ENCODE measurements at places on chromosomes 2 and 18.

DNA sequence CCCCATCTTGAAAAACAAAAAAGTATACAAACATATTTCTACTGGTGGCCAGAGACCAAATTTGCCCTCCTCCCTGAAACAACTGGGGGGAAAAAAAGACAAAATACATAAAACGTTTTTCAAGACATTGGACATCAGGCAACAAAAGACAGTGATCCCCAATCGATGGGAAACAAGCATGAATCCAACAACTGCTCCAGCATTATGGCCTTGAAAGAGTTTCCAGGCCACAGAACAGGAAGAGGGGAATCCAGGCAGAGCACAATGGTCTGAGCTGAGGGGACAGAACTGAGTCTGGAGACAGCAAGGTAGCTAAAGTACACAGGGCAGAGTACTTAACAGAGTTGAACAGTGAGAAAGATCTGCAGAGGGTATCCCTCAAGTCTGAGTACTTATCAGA is 4.4 kb downstream of the CCDC88A start:
- DNase-seq, result no peak

DNA sequence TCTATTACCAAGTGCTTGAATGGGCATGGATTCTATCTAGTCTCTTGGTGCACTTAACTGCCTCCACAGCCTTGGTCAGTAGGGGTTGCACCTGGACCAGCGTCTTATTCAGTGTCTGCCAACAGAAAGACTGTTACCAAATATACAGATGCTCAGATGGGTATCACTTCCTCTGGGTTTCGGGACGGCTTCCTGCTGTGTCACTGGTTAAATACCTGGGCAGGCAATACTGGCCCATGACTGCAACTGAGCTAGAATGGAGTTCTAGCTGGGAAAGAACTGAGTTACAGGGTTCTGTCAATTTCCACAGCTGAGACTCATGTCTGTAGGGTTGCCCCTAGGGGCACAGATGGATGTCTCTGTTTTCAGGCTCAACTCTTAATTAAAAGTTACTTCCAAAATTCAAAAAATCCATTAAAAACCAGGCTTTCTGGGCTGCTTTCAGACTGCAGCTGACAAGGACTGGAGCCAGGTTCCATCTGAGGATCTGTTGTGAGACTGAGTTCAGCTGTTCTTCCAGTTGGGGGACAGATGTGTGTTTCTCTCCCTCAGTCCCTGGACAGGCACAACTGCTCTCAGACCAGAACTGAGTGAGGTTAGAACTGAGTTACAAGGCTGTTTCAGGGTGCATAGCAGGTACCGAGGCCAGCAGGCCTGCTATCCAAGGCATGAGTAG is 789.6 kb upstream of the SLC8A1 start:
- DNase-seq, result no peak

GRCh38 chr2:20565623-20566236 is 85.2 kb downstream of the HS1BP3 start:
- DNase-seq, result no peak

- DNase-seq, result no peak
Observed at GRCh38 chr2:225008935-225009334, 33.3 kb downstream of the DOCK10 start.

DNA sequence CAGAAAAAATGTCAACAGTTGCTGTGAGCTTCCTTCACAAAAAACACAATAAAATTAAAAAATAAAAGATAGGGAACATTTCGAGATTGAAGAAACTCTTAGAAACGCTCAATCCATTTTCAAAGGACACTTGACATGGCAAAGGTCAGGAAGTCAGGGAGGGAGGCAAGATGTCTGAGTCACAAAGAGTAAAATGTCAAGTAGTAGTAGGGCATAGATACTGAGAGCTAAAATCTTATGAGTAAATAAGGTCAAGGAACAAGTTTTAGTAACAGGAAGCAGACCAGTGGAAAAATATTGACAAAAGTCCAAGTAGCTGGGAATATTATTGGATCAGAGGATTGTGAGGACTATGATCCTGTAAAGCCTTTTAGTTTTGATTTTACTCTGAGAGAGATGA is 495.6 kb downstream of the TMX3 start:
- DNase-seq, result no peak

DNA sequence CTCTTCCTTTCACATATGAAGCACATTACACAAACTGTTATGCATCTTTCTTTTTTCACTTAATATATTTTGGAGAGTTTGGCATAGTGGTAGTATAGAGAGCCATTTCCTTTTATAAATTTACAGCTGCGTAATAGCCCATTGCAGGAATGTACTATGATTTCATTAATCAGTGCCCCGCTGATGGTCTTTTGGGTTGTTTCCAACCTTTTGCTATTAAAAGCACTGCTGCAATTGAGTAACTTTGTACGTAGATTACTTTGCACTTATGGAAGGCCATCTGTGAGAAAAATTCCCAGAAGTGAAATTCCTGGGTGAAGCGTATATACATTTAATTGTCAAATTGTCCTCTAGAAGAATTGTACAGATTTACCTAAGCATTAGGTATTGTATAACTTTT is 565.3 kb upstream of the ZNF804A start:
- no peak for DNase-seq

GRCh38 chr2:36708041-36708741 is 11.7 kb downstream of the VIT start:
- no peak for DNase-seq

DNA sequence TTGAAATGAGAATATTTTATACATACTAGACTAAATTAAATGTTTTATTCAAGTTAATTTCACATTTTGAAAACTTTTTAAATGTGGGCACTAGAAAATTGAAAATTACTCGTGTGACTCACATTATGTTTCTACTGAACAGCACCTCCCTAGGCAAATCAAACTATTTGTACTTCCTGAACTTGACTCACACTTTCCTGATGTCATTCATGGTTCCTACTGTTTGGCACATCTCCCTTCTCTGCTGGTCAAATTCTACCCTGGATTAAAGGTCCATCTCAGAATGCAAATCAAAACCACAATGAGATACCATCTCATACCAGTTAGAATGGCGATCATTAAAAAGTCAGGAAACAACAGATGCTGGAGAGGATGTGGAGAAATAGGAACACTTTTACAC is 16.7 kb downstream of the LHCGR start:
- no peak for DNase-seq

GRCh38 chr2:101808006-101808562 is 110.6 kb downstream of the MAP4K4 start:
- DNase-seq, result no peak

DNA sequence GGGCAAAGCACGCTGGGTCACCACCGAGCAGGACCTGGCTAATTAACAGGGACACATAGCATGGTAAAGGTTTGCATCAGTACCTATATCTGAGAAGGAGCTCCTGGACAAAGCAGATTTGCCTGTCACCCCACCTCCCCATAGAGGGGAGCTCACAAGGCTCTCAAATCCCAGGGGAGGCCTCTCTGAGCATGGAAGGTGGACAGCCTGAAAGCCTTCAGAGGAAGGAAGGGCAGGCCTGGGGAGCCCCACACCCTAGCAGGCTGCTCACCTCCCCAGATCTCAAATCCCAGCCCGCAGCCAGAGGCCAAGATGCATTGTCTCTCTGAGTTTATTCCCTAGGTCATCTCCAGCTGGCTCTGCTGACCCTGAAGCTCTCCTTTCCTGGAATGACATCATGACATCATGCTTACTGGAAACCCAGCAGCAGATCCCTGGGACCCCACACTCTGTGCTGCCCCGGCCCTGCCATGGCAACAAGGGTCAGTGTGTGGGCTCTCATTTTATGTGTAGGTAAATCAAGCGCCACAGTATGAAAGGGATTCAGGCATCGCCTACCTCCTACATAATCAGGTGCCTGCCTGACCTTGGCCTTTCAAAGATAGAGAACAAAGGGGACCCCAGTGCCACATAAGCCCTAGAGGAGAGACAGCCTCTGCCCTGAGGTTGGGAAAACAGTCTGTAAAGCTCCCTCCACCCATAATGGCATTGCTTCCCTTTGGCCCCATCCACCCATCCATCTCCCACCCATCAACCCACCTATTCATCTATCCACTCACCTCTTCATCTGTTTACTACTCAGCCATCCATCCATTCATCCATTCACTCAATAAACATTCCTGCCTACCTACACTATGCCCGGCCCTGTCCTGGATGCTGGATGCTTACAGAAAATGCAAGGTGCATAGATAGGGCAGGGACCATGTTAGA is 15.7 kb upstream of the TEX51 start:
- no peak for DNase-seq

DNA sequence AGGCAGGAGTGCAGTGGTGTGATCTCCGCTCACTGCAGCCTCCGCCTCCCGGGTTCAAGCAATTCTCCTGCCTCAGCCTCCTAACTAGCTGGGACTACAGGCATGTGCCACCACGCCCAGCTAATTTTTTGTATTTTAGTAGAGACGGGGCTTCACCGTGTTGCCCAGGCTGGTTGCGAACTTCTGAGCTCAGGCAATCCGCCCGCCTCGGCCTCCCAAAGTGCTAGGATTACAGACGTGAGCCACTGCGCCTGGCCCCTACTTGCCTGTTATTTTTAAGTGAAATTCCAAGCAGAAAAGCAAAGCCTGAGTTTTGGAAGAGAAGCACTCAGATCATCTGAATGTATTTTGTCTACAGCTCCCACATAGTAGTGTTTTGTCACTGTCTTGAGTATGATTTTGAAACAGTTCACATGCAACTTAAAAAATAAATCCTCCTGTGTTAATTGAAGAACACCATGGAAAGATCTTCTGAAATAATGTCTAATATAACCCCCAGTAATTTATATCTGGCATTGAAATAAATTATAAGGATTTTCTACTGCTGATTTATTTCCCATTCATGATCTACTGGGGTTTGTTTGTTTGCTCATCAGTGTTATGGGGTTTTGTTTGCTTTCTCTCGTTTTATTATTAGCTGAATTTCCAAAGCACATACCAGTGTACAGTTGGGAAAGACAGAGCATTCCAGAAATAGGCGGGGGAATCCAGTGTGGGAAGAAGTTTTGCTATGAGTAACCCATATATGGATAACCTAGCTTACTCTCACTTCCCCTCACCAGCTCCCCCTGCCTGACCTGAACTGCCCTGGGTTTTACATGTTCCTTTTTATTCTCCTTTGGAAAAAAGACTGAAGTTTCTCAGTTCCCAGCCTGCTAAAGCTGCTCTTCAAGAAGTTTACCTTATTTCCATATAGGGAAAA is 80.1 kb upstream of the MAP3K20 start:
- DNase-seq, result no peak
